ENCODE measurements at places on chromosomes 2 and 18.

DNA sequence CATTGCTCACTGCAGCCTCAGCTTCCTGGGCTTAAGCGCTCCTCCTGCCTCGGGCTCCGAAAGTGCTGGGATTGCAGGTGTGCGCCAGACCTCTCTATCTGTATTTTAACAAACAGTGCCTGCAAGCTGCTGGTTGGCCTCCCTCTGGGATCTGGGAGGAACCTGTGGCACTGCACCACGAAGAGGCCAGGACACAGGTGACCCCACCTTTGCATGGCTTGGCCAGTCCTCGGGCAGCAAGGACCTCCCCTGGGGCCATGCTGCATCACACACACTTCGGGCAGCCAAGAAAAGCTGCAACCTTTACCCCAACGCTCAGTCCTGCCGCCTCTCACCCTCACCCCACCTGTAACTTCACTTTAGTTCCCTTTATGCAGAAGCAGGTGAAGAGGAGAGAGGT lies 70.0 kb downstream of the PXDN start:
- DNase-seq = no peak

DNA sequence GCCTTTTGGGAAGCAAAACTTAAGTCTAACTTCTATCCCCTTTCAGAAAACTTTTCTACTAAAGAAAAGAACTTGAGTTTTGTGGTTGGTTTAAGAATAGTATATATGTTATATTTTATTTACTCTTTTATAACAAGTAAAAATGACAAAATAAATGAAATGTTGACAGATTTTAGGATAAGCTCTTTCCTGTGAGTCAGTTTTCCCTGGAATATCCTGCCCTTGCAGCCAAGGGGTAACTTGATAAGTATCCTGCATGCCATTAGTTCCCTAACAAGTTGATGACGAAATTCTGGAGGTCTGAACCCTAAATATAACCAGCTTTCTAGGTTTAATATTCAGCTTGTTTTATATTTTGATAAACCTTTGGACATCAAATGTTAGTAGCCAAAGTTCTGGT lies 7.3 kb upstream of the HTR2B start:
- DNase-seq = no peak

DNA sequence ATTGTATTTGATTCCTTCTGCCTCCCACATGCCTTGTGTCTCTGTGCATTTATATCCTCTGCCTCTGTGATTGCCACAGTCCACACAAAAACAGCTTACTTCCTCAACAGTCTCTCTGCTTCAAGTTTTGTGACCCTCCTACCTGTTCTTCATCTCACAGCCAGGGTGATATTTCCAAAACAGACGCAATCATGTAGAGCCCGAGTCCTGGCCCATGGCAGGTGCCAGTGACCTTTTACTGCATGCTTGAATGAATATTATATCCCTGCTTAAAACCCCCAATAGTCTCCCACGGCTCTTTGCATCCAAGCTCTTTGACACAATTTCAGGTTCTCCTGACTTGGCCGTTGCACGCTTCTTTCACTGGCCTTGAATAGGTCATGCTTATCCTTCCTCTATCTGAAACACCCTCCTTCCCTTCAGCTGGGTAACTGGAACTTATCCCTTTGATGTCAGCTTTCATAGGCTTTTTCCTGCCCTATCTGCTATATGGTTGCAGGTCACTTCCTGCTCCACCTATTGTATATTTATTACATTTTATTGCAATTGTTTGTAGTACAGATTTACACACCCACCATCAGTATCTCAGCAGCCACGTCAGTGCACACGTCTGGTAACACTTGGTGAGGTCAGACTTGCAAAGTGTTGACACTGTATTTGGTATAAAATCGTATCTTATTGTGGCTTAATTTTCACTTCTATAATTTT lies 29.7 kb upstream of the IL1B start:
- no peak for DNase-seq

DNA sequence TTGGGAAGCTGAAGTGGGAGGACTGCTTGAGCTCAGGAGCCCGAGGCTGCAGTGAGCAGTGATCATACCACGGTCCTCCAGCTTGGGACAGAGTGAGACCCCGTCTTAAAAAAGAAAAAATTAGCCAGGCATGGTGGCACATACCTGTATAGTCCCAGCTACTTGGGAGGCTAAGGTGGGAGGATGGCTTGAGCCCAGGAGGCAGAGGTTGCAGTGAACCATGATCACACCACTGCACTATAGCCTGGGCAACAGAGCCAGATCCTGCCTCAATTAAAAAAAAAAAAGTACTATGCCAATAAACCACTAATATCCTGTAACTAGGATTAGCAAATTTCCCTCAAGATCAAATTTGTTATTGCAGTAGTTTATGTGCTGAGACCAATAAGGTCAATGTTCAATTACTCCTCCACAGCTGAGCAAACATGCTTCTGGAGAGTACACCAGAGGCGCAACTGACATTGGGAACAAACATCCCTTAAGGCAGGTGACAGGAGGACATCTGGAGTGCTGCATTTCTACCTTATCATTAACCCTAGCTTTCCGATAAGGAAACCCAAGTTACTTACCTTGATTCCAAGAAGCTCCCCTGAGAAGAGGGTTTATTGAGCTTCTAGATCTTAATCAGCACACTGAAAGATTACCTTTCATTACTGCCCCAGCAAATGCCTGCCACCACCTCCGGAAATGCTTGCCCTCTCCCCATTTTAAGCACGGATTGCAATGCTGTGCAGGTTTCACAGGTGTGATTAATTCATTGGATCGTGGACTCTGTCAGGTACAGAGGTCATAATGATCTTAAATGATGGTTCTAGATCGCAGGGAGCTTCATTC lies 26.2 kb downstream of the MGAT4A start:
- DNase-seq = no peak

DNA sequence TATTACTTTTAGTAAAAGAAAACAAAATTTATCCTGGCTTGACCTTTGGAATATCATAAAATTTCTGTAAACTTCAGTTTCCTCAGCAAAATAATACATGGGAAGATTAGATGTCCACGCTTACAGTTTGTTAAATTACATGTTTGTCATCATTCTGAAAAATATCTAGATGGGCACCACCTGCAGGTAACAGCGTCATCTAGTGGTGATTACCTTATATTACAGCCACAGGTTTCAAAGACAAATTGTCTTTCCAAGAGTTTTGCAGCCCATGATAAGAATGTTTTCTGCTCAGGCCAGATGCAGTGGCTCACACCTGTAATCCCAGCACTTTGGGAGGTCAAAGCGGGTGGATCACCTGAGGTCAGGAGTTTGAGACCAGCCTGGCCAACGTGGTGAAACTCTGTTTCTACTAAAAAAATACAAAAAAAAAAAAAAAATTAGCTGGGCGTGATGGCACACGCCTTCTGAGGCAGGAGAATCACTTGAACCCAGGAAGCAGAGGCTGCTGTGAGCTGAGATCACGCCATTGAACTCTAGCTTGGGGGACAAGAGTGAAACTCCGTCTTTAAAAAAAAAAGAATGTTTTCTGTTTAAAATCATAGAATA lies 96.3 kb upstream of the RASGRP3 start:
- no peak for DNase-seq

DNA sequence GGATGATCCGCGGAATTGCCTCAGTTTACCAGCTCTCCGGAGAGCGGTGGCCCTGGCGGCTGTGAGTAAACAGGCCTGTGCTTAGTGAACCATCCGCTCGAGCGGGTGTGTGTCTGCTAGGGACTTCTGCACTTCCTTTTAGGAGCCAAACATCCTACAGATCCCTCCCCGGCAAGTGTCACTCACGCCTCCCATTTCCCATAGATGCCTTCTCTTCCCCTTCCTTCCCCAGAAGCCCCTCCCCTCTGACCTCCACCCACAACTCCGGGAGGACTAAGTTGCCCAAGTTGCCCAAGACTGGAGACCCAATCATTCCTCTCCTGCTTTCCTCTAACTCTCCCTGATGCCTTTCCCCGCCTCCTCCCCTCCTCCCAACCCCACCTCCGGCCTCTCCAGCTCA lies 2.9 kb downstream of the C1QL2 start:
- peak; percentile 48 for DNase-seq

DNA sequence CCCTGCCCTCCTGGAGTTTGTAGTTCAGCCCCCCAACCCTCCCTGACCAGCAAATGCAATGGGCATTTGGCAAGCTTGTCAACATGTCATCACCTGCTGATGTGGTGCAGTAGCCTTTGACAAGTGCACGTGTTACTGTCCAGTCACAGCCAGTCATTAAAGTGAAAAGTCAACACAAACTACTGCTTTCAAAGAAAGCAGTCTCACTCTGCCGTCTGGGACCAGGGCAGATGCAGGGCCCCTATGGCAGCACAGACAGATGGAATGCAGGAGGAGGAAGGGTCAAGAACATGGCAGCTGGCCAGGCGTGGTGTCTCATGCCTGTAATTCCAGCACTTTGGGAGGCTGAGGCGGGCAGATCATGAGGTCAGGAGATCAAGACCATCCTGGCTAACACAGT lies 222.4 kb upstream of the OSR1 start:
- DNase-seq = no peak

GRCh38 chr2:11698009-11698922 lies 28.3 kb upstream of the NTSR2 start:
- no peak for DNase-seq

GRCh38 chr2:222792001-222792611 lies 68.7 kb upstream of the ACSL3 start:
- DNase-seq = no peak

GRCh38 chr18:67411116-67411515 lies 105.4 kb downstream of the DSEL start:
- DNase-seq = no peak

DNA sequence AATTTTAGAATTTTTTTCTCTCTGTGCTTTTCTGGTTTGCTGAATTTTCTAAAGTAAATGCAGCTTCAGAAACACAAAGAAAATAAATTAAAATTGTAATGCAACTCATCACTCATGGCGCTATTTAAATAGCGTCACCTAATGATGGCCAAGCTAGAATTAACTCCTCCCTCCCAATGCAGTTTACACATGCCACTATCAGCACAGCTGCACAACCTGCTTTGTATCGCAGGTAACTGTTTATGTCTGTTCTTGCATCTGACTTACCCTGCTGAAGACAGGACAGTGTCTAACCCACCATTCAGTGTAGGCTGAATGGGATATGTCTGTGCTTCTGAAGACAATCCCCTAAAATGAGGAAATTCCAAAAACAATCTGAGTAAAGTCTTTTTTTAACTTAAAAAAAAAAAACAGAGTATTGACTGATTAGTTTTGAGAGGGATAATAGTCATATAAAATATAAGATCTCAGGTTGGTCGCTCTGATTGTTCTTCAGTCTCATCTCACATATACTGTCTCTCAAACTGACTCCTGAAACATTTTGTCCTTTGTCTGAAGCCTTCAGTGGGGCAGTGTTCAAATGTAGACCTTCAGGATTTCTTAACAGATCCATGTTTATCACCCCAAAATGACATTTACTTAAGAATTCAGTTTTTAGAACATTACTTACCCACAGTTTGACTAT lies 271.4 kb downstream of the ZEB2 start:
- DNase-seq = no peak

- no peak for DNase-seq
These were observed 6.8 kb downstream of the B4GALT6 start for GRCh38 chr18:31677592-31677991.

DNA sequence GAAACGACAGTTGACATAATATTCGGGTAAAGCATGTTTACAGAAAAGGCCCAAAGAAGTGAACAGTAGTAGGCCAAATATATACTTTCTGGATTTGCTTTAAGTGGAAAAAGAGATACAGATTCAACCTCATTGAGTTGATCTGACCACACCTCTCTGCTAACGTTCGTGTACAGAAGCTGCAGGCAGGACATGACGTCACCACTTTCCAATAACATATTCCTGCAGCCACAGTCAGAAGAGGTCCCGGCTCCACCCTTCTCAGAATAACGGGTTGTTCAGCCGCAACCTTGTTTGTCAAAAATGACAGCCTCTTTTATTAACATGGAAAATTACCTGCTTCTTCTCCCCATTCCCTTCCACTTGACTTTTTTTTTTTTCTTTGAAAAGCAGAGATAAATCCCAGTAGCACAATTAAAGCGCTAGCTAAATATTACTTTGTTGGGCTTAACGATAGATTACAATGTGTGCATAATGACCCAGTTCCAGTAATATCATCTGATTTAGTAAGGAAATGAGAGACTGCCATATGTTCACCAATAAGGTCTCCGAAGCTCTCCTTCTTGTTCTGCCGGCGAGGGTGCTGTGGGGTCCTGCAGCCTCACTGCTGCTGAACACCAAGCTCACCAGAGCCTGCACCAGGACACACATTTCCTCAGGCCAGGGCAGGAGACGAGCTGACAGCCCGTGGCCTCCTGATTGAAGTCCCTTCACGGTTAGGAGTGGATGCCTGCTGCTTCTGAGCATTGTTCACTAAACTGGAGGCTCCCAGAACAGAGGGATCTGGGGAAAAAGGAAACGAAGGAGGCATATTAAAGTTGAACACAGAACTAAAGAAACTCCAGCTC lies 451.0 kb upstream of the SALL3 start:
- DNase-seq = no peak

DNA sequence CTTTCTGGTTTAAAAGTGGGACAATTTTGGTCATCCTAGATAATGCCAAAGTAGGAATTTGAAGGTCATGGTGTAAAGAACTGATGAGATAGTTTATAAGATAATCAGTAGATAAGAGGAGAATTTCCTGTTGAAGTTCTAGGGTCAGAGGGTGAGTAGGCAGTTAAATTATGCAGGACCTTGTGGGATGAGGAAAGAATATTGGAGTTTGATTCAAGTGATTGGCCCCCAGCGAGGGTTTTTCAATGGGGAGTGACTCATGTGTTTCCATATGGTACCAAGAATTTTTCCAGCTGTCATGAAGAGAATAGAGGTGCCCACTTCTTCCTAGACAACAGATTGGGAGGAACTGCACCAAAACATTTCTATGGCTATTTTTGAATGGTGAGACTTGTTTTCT lies 940.2 kb upstream of the ZEB2 start:
- no peak for DNase-seq

GRCh38 chr2:158753641-158754611 lies 41.2 kb upstream of the DAPL1 start:
- DNase-seq = peak; percentile 67

- no peak for DNase-seq
These were observed 25.5 kb downstream of the REEP1 start for GRCh38 chr2:86311879-86312278.

- DNase-seq = no peak
These were observed 137.0 kb upstream of the ATP5MC3 start for GRCh38 chr2:175318542-175318941.

DNA sequence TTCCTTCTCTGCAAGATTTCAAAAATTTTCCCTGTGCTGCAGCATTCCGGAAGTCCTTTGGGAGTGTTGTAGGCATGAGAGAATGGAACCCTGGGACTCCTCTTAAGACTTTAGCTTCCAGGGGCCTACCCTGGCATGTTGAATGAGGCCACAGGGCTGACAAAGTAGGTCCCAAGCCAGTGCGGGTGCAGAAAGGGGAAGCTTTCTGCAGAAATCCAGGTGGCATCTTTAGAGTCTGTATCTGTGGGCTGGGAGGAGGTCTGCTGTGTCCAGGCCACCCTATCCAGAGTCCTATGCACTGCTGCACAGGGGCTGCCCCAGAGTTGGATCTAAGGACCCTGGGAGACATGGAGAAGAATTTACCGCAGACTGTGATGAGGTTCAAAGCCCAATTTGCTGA lies 1.9 kb upstream of the SIX2 start:
- DNase-seq = no peak

DNA sequence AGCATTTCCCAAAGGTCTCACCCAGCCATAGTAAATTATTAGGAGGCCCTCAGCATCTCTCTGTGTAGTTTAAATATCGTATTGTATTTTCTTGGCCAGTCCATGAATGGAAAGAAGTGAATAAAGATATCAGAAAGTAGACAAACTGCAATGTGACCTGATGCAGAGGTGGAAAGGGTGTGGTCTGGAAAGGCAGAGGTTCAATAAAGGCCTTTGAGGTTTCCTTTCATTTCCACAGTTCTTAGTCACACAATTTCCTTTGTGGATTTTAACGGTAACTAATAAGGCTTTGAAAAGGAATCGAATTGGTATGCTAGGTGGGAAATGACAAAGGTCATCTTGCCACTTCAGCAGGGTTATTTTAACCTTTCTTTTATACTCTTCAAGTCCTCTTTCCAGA lies 20.1 kb upstream of the WIPF1 start:
- no peak for DNase-seq
